ENCODE measurements at places on chromosomes 7 and 10.

- no peak for DNase-seq
These were observed 26.7 kb downstream of the SEC23IP start for GRCh38 chr10:119919271-119919670.

DNA sequence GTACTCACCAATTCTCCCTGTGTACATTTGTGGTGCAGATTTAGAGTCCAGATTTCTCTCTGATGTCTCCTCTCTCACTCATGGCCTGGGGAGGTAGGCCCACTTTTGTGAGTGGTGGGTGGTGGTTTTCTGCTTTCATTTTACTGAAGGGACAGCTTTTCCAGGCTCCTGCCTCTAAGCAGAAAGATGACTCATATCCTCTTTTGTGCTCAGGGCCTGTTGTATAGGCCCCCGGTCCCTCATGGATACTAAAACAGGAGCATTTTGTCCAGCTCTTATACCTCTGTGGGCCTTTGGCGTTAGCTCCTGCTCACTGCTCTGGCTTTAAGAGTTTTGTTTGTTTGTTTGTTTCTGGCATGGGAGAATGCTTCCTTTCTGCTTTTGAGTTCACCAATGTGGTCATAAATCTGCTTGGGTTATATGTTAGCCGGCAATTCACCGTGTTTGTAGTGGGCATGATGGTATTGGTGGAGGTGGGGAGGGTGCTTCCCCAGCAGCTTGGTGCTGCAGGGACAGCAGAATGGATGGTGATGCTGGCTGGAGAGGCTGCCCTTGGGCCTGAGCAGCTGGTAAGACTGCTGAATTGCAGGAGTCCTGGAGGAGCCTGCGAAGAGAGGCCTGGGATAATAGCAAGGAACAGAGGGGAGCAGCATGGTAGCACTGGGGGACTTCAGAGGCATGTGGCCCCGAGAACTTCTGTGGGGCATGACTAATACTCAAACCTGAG is 468.7 kb downstream of the RPS24 start:
- no peak for DNase-seq

GRCh38 chr7:5266191-5267028 is 16.3 kb upstream of the SLC29A4 start:
- DNase-seq = no peak

DNA sequence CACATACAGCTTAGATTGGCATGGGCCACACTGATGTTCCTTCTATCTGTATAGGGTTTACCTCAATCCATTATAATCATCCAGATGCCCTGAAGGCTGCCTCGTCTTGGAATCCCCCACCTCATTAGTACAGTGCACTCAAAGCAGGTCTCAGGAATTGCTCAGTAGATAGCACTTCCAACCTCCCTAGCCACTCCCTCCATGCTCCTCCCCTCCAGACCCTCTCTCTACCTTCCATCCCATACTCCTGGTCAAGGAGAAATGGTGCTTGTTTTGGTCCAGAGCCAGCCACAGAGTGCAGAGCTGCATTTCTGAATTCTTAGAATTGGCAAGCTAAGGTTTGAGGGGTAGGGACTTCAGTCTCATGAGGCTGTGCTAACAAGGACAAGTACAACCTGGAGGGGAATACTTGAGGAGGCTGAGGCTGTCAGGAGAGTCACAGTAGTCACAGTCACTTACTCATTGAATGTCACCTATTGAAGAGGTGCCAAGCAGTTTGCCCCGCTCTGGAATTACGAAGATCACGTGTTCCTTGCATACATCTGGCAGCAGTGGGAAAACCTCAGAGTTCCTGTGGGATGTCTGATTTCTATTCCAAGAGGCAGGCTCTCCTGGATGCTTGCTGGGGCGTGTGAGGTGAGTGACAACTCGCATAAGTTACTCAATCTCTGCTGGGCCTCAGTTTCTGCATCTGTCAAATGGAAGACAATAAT is 60.7 kb upstream of the ZNF746 start:
- DNase-seq = no peak

- DNase-seq = no peak
These were observed 218.3 kb downstream of the PTPRN2 start for GRCh38 chr7:158369290-158369689.

DNA sequence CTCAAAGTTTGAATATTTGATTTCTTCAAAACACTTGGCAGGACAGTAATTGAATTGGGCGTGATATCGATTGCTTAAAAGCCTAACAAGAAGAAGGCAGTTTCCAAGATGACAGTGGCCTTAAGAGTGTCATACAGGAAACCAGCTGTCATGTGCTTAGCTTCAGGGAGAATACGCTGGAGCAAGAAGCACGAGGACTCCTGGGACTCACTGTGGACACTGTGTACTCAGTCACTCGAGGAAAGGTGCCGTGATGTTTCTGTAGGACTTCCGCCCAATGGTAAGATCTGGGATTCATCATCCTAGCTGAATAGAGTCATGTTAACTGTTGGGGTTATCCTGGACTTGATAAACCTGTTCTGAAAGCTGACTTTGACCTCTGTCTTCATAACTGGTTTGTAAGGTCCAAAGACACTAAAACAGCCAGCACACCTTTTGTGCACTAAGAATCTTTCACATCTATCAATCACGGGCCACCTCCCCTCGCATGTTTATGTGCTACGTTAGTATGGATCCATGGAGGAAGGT is 113.5 kb downstream of the CELF2 start:
- no peak for DNase-seq

DNA sequence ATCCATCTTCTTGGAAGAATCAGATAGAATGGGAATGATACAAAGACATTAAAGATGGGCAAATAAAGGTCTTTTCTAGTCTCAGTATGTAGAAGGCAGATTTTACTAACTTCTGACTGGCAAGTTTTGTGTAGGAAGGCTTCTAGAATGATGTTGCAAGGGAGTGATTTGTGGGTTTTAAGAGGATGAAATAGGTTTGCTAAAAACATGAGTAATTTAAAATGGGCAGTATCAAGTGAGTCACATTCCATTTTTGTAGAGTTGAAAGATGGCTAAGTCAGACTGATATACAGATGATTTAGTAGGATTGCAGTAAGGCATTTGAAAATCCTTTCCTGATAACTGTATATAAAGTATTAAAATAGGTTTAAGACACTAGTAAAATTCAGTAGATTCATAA is 777.4 kb downstream of the SORCS1 start:
- DNase-seq = no peak

GRCh38 chr10:124611738-124612137 is 132.4 kb downstream of the FAM53B start:
- peak; percentile 42 for DNase-seq

Data from activated naive CD8-positive, alpha-beta T cell treated with anti-CD3 and anti-CD28 coated beads, Interleukin-2, amount 50 U/mL, for 24 hours (primary cell).